AG10803 (cell line): ENCODE measurements at places on chromosomes 11 and 22.

GRCh38 chr11:125441648-125442410, 54.2 kb downstream of the FEZ1 start:
- no peak for DNase-seq

GRCh38 chr11:8067567-8067928, 13.5 kb upstream of the TUB start:
- DNase-seq: no peak

- DNase-seq: no peak
Measured at GRCh38 chr11:128351168-128351567, 236.2 kb downstream of the ETS1 start.

DNA sequence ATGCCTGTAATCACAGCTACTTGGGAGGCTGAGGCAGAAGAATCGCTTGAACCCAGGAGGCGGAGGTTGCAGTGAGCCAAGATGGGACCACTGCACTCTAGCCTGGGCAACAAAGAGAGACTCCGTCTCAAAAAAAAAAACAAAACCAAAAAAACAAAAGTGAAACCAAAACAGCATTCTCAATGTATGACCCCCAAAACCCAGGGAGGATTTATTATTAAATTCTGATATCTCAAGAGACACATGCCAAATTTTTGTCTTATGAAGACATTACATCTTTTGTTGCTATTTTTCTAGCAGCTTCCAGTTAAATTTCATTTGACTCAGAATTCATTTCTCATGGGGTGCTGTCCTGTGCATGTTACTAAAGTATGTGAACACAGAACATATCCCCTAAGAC, 3.0 kb upstream of the YPEL4 start:
- DNase-seq: no peak

GRCh38 chr11:87007963-87008362, 29.8 kb upstream of the TMEM135 start:
- DNase-seq: peak; percentile 73

DNA sequence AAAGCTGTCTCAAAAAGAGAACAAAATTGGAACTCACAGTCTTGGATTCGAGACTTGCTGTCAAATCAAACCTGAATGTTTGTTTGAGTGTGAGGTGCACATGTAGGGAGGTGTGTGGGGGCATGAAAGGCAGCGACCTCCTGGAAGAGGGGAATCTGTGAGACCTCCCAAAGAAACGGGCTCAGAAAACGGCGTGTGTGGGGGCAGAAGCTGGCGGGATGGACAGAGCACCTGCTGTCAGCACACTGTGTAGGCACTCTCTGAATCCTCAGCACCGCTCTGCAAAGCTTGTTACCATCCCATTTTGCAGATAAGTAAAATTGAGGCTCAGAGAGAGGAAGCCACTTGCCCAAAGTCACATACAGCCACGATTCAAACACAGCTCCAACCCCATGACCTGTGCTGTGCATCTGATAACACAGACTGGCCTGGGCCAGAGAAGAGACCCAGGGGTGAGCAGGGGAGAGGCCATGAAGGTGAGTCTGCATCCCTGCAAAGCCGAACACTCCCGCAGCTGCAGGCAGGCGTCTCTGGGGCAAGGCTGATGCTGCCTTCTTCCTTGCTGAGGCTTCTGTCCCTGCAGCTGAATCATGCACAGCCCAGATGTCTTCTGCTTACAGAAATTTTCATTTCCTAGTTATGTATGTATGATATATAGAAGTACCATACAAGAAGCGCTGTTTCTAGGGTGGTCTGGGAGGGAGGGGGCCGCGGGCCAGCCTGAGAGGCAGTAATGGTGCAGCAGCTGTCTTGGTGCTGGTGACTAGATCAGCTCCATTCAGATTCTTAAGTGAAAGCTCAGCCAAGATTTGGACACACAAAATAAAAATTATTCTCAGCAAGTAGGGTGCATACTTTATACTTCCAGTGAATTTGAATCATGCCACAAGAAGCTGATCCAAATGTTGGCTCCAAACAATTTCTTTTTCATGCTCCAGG, 67.3 kb upstream of the SHISAL1 start:
- DNase-seq: no peak

GRCh38 chr22:49934160-49934890, 15.9 kb downstream of the CRELD2 start:
- peak; percentile 50 for DNase-seq

- no peak for DNase-seq
Measured at GRCh38 chr11:100319691-100320090, 367.4 kb upstream of the ARHGAP42 start.

DNA sequence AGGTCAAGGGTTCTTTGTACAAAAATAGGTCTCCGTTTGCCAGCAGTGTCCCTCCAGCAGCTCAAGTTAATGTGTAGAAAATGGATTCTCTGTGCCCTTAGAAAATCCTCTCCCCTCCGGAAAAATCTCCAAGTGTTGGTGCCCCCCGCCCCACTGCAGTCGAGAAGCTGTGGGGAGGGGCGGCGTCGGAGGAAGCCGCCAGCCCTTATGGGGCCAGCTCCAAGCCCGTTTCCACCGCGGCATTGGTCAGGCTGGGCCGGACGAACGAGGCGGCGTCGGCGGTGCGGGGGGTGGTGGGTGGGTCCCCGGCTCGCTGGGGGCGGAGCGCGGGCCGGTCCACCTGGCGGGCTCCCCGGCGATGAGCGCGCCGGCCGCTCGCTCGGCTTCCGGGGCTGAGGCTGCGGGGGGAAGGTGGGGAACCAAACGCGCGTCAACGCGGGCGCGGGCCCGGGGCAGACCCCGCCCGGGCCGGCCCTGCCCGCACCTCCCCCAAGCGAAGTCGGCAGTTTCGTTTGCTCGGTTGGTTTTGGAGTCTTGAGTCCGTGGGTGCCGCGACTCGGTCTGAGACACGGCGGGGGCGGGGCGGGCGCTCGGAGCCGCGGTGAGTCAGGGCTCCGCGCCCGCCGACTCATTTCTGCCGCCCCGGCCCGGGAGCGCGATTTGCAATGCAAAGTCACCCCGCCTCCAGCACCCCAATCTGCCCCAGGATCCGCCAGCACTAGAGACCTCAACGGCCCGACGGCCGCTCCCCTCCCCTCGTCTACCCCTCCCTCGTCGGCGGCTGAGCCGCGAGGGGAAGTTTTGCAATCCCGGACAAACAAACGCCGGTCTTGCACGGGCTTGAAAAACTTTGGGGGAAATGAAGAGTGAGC, 1.4 kb downstream of the ASCL2 start:
- no peak for DNase-seq

GRCh38 chr11:43914466-43914865, 28.0 kb upstream of the C11orf96 start:
- no peak for DNase-seq

- DNase-seq: peak; percentile 47
Measured at GRCh38 chr11:33500861-33501479, 199.7 kb downstream of the C11orf91 start.

DNA sequence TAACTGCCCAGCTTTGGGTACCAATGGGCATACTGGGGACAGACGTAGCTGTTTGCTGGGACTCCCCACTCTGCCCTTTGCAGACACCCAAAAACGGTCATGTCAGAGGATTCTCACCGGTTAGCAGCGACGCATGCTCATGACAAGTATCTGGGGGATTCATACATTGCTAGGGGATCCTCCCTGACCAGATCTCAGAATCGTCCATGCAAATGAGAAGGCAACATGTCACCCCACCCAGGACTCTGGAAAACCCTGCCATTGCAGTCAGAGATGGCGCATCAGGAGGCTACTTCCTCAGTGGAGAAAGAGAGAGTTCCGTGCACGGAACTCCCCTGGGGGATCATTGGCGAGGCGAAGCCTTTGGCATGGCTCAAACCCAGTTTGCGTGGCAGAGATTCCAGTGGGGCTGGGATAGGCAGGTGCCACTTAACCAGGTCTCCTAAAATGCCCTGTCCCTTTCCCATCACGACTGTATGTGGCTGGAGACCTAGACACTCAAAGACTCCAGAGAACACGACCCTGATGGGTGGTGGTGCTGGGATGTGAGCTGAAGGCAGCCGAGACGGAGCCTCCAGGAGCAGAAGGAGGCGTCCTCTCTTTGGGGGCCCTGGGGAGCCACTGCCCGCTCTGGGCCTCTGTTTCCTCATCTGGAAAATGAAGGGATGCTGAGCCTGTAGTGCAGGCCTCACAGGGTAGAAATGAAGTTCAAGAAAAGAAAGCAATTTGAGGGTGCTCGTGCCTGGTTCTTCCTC, 4.9 kb downstream of the RGL4 start:
- DNase-seq: no peak

DNA sequence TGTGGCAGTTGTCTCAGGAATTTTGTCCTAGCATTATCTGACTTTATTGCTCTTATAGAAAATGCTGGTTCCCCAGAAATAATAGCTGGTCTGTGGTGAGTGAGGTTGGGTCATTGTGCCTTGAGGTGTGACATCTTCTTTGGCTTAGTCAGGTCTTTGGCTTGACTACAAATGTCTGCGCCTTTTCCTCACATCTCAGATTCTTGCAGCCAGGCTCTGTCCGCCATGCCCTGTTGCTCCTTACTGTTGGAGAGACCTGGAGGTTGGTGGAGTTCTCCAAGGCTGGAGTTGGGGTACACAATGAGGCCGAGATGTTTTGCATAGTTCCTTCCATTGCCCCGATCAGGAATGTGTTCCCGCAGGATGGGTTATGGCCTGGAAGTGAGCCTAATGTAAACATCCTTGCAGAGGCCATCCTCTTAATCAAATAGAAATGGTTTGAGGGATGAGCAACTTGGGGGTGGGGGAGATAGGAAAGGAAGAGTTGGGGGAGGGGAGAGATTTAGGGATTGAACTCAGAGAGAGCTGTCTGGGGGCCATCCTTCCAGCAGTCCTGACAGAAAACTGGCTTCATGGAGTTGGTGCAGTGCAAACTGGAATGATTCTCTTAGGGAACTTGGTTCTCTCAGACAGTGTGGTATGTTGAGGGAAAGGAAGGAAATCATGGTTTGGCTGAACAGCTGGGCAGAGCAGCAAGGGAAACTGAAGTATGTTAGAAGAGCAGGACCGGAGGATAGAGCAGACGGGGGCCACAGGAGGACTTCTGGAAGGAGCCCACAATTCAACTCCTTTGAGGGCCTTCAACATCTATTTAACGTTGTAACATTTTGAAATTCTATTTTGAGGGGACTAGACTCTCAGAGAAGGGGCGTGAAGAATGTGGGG, 49.9 kb downstream of the ZBTB16 start:
- DNase-seq: no peak

DNA sequence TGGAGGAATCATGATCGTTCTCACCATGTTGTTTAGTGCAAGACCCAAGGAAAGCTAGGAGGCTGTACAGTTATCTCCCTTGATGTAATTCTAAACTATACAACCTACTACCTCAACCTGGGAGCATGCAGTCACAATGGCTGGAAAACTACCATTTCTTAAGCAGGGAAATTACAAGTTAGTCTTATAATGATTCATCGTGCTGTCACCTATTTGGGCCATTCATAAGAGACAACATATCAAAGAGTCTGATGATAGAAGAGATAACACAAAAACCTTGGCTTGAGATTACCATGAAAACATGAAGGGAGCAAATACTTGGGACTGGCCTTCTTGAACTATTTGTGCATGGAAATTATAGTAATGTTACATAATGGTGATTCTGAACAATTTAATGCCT, 30.5 kb upstream of the BLID start:
- DNase-seq: no peak

GRCh38 chr11:33256813-33257159, 395 bp upstream of the HIPK3 start:
- no peak for DNase-seq

DNA sequence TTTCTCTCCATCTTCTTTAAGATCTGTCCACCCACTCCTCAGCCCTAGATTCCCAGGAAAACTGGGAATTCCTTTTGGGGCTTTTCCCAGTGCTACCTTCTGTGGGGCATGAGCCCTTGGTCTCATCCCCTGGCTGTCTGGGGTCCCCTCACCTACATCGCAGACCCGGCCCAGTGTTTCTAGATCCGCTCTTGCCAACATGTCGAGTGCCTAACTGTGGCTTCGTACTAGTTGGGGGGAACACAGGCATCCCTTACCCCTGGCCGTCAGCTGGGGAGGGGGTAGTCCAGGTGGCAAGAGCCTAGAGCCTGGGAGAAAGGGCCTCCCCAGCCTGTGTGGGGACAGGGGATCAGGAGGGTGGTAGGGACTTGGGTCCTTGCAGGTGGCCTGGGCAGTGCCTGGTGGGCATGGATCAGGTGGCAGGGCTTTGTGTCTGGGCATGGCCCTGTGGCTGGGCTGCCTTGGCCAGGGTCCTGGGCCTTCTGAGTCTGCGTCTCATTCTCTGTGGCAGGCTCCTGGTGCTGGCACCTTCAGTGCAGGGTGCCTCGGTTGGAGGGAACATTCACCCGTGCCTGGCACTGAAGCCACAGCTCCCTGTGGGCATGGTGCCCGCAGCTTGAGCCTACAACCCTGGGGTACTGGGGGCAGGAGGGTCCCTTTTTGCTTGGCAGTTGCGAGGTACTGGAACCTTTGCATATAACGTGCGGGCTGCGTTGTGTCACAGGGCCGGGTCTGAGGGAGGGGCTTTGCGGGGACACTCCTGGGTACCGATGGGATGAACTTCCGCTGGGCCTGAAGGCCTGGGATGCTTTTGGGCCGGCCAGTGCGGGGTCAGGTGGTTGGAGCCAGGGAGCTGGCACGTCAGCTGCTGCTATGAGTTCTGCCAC, 4.1 kb downstream of the KCNQ1 start:
- no peak for DNase-seq

DNA sequence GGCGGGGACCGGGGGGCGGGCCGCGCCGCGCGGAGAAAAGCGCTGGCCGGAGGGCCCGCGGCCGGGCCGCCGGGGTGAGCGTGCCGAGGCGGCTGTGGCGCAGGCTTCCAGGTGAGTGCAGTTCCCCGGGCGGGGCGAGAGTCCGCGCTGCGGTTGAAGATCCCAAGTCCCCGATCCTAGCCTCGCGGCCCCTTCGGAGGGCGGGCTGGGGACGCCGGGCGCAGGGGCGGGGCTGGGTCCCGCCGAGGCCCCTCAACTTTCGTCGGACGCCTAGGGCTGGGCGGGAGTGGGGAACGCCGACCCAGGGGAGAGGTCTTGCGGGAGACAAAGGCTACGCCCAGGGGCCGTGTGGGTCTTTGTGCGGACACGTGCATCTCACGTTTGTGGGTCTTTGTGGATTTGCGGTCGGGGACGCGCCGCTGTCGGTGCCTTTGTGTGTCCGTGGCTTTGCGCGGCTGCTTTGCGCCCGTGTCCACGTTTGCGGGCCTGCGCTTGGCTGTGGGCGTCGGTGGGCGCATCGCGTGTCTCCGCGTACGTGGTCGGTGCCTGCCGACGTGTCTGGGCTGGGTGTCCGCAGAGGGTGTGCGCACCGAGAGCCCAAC, at the start of gene TSKU:
Gene TSKU, plus strand, starts transcription at position 63 of the 602 bp plus-strand sequence. CDS start 12,261 bp downstream, outside the sequence.
- DNase-seq: no peak

DNA sequence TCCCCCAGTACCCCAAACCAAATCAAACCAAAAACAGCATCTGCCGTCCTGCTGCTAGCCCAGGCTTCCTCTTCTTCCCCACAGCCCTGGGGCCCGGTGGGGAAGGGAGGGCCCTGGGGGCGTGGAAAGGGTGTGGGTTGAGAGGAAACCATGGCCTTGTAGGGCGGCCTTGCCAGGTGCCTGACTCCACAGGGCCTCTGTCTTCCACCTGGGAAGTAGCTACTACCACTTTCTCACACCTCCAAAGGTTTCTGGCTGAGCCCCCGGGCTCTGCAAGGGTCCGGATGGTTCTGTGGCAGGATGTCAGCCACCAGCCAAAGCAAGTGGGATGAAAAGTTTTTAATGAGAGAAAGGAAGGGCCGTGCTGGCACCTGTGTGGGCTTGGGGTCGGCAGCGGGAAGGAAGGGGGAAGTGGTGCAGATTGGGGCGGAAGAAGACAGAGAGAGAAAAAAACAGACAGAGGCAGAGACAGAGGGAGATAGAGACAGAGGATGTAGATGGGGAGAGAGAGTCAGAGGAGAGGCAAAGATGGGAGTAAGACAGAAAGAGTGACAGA, 10.5 kb downstream of the TPST2 start:
- DNase-seq: no peak
